Activated CD4-positive, alpha-beta T cell treated with anti-CD3 and anti-CD28 coated beads, Interleukin-2, Interleukin-6, amounts not matched to agents 100 ng/mL and 50 ng/mL, durations not matched to agents 16 hours and 8 hours (primary cell): ENCODE measurements at places on chromosomes 13 and 19.
A peak's percentile ranks its signal among the peaks of the same experiment; 100 is the strongest.

DNA sequence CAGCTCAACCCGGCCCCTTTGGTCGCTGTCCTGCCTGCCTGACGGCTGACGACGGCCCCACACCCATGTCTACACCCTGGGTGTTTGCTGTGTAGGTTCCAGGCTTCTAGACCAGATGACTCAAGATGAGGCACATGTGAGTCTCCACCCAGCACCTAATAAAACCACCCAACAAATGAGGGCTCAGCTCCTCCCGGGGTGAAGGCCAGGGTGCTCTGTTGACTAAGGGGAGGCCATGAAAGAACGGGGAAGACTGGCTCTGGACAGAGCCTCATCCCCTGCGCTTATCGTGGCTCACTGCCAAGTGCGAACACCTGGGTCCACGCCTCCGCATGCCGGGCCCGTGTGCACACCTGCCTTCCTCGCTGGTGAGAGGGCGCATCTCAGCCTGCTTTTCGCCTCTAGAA is 39.6 kb downstream of the COL4A2 start:
- DNase-seq: no peak

GRCh38 chr13:43676320-43676719 is 110.5 kb downstream of the ENOX1 start:
- DNase-seq: no peak

DNA sequence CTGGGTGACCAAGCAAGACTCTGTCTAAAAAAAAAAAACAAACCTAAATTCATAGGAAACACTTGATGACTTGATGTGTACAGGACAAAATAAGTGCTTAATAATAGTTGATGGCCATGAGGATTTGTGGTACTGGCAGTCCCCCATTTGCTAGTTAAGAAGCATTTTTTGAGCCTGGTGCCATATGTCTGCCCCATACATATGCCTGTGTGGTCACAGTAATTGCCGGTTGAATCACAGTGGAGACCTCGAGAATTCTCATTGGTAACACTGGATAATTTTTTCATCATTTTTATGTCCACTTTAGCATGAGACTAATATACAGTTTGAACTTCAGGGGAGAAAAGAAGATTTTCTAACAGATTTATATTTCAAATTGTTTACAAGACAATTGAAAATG is 79.2 kb downstream of the LRCH1 start:
- DNase-seq: no peak

DNA sequence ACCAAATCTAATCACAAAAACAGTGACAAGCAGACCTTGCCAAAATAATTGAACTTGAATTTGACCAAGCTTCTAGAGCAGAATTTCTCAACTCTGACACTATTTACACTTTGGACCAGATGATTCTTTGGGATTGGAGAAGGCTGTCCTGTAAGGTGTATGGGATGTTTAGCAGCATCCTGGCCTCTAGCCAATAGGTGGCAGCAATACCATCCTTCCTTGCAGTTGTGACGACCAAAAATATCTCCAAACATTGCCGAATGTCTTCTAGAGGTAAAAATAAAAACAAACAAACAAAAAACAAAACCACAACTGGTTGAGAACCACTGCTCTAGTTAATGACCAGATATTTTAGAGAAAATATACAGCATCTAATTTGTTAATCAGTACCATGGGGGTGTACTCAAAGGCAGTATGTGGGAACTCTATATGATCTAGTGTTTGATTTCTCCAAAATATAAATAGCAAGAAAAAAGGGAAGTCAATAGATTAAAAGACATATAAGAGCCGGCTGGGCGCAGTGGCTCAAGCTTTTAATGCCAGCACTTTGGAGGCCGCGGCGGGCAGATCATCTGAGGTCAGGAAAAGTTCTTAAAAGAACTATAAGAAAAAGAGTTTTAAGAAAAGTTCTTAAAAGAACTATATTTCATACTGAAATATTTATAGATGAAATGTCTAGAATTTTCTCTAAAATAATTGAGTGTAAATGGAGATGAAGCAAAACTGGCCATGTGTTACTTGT is 60.9 kb upstream of the ZNF527 start:
- no peak for DNase-seq

DNA sequence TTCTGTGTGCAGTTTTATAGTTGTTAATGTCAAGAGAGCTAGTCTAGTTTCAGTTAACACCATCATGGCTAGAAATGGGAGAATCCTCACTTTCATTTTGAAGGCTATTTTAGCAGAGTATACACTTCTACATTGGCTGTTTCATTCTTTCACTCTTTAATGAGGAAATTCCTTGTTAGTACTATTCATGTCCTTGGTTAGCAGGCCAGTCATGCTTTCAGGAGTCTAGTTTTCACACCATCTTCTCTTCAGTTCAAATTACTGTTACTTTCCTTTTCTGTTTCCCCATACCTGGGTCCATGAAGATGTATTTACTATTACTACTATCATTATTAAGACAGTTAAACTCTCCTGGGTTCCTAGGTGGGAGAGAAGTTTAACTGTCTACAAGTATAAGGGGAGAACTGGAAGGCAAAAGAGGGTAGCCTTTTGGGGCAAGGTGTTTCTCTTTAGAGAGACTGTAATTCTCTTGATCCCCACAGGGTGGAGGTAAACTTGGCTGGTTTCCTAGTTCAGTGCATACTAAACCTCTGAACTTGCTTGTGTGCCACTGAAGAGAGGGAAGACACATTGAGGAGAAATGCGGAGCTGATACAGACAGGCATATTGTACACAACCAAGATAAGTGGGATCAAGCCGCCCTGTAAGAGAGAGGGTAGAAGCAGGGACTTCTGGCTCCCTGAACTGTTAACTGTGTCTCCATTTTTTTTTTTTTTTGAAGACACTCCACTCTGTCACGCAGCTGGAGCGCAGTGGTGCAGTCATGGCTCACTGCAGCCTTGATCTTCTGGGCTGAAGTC is 41.3 kb upstream of the IGFL4 start:
- peak; percentile 45 for DNase-seq

DNA sequence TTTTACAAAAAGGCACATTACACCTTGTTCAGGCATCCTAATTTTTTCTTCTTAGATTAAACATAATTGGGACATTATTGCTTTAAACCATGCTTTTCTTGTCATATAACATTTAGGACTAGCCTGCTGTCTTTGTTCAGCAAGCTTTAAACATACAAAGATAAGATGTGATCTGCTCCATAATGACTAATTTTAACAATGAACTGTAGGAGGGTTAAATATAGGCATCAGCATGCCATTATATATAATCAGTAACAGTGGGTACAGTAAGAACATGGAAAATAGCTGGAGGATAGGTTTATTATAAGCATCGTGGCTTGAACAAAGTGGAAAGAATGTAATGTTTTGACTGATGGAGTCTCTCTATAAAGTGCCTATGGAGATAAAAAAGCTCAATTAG is 661.7 kb downstream of the SLITRK6 start:
- no peak for DNase-seq

- DNase-seq: no peak
Measured at GRCh38 chr13:44063881-44064280, 184.2 kb downstream of the LACC1 start.

DNA sequence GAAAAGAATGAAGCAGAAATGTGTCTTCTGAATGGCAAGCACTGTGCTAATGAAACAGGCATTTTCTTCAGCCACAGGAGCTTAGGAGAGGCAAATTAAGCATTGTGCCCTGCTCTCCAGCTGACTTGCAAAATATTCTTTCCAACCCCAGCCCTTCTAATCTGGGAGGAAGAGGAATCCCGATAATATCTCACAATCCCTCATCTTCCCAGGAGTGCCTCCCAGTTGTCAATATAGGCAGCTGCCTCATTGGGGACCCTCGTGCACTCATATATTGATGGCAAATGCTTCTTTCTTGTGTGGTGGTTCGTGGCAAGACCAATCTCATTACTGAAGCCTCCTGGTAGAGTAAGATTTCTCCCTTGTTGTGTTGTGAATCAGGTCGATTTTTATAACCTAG is 299.0 kb downstream of the COG6 start:
- no peak for DNase-seq

GRCh38 chr13:81596224-81596753 is 1255.4 kb upstream of the SPRY2 start:
- DNase-seq: no peak

GRCh38 chr13:110132225-110132982 is 174.6 kb downstream of the COL4A1 start:
- DNase-seq: no peak

DNA sequence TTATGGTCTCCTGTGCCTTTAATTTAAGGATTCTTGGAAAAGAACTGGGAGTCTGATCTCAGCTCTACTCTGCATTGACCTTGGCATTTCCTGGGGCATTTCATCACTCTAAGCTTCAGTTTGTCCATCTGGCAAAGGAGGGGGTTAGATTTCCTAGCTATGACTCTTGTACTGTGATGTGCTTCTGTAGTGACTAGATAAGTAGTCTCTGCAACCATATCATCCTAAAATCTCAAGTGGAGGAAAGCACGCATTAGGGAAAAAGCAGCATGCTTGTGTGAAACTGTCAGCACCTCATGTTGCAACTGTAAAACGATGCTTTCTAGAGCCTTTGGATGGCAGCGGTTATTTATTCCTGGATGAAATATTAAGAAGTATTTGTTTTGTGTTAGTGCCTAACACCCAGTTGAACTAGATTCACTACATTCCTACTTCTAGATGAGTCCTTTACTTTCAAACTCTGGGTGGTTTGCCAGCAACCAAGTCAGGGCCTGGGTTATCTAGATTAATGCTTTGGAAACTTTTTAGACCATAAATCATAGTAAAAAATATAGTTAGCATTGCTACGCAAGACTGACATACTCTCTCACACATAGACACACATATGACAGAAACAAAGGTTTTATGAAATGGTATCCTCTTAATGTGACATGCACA is 6.8 kb downstream of the WDFY2 start:
- DNase-seq: no peak

DNA sequence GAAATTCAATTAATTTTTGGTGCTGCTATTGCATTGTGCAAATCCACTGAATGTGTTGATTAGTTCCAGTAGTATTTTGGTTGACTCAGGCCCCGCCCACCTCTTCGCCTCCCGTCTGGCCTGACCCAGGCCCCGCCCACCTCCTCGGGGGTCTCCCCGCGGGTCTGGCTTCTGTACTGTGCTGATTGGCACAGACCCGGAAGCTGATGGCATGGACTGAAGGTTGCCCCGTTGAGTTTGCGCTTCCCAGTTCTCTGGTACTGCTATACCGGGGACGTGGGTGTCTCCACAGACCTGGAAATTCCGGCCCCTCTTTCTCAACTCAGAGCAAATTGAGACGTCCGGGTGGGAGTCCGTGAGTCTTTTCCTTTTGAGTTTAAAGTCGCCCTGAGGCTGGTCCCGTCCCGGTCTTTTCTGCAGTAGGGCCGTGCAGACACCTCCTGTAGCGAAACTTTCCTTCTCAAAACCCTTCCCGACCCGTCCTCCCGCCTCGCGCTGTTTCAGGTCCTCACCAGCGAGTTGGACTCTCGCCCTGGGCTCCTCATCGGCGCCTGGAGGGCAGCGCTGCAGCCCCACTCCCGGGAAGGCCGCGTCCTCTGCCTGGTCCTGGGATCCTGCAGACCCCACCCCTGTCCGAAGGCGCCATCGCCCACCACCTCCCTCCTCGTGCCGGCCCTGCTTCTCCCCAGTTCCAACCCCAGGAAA is 14.8 kb downstream of the ZNF701 start:
- DNase-seq: no peak

GRCh38 chr13:42892760-42893159 is 99.3 kb downstream of the EPSTI1 start:
- DNase-seq: no peak

DNA sequence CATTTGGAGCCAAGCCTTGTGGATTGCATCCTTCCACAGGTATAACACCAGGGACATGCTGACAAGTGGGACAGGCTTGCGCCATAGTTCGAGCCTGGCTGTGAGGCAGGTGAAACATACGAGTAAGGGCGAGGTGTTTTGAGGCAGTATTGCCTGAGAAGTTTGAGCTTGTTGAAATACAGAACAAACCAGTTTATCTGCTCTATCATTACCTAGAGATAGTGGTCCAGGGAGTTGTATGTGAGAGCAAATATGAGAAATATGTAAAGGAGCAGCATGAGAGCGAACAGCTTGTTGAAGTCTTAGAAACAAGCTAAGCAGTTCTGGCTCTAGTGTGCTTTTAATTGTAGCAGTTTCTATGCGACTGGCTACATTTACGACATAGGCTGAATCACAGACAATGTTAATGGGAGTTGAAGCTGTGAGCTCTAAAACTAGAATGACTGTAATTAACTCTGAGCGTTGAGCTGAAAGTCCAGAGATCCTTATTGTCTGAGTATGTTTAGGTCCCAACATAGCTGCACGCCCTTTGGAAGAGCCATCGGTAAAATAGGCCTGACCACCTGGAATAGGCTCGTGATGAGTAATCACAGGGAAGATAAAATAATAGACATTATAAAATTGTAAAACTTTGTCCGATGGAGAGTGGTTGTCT is 8.2 kb downstream of the ZNF439 start:
- no peak for DNase-seq

DNA sequence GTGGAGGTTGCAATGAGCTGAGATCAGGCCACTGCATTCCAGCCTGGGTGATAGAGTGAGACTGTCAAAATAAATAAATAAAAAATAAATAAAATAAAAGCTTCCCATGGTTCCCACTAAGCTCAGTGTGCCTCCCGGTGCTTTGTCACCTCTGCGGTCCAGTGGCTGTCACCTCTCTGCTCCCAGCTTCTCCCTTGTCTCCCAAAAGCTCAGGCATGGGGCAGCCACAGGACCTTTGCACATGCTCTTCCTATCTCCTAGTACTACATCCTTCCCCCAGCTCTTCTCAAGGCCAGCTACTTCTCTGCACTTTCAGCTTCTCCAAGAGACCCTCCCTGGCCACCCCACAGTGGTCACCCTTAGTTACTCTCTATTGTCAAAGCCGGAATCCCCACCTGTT is 7.6 kb upstream of the MATK start:
- no peak for DNase-seq

DNA sequence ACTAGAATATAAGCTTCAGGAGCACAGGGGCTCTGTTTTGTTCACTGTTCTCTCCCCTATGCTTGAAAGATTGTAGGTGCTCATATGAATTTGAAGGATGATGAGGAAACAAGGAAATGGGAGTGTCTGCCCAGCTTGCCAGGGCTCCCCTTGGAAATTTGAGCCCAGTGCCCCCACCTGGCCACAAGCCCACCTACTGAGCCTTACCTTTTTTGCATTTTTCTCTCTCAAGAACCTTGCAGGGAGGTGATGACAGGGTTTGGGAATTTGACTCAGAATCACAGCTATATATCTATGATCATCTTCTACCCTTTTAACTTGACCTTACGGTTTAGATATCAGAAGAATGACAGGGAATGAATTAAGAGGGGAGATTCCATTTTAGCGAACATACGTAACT is 33.8 kb downstream of the SERP2 start:
- no peak for DNase-seq

DNA sequence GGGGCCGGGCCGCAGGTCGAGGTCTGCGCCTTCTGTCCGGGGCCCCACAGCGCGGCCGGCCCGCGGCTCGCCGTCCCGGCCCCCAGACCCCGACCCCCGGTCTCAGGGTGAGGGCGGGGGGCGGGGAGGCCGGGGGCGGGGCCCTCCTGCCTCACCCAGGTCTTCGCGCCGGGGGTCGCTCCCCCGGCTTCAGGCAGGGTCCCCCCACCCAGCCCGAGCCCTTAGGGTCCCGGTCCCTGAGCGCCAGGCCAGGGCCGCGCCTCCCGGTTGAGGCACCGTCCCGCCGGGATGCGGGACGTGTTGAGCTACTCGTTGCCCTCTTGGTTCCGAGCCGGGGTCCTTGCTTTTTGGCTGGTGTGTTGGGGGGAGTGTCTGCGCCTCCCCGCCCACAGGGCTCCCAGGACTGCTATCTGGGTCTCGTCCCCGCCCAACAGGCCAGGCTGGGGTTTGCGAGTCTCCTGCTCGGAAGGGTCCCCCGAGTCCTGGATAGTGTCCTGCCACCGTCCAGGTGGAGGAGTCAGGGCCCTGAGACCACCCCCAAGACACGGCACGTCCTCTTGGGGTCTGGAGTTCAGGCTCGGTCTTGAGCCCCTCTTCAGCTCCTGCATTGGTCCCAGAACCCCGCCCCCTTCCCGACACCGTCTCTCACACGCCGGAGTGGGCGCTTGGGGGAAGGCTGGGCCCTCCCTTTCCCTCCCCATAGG is 452 bp downstream of the PIAS4 start:
- DNase-seq: peak; percentile 39
